ENCODE measurements at places on chromosomes 7 and 10.

- DNase-seq = no peak
Observed at GRCh38 chr10:133275684-133276092, 980 bp downstream of the ADAM8 start.

DNA sequence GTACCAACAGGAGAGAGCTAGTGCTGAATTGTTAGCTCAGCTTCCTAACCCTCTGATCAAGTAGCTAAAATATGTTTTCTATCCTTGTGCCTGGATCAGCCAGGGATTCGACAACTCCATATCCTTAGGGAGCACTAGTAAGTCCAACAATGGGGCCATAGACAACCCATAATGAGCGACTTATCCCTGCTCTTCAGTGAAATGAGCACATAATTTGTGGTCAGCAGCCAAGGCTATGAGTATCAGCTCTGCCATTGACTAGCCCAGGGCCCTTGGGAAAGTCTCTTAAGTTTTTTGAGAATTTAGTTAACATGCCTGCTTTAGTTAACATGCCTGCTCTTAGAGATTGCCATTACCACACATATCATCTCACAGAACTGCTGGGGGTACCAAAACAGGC, 39.3 kb downstream of the COL1A2 start:
- no peak for DNase-seq

DNA sequence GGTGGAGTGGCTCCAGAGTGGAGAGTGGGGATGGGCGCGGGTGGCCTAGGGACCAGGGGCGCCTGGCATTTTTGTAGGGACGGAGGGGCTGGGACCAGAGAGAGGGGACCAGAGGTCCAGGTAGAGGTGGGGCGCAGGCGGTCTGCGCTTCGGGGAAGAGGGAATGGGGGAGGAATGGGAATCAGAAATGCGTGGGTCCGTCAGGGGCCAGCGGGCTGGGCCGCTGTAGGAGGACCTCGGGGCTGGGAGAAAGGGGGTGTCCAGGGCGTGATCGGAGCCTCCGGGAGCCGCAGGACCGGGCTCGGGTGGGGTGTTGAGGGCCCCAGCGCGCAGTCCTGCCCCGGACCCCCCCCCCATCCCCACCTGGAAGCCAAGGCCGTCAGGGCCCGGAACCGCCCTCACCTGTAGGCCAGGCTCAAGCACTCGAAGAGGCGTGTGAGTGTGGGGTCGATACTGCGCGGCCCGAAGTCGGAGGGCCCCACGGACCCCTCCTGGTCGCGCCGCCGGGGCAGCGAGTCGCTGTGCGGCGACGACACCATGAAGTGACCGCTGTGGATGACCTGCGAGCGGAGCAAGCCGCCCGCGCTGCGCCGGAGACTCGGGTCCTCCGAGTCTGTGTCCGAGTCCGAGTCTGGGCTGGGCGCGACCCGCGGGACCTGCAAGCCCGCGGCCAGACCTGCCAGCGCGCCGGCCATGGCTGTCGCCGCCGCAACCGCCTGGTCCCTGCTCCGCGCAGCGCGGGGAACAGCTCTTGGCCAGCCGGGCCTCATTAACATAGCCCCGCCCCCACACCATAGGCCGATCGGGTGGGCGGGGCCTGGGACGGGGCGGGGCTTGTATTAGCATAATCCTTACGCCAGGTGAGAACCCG, at the start of gene MLXIPL:
TSS of gene MLXIPL (minus strand) at position 725 of the 871 bp plus-strand sequence. CDS start at position 695, 30 bp downstream.
- DNase-seq = no peak

- no peak for DNase-seq
Observed at GRCh38 chr7:118194571-118194970, 10.6 kb downstream of the LSM8 start.

GRCh38 chr7:90025771-90026170, 128.5 kb upstream of the STEAP1 start:
- no peak for DNase-seq

GRCh38 chr7:16035392-16035791, 348.9 kb upstream of the MEOX2 start:
- DNase-seq = no peak

DNA sequence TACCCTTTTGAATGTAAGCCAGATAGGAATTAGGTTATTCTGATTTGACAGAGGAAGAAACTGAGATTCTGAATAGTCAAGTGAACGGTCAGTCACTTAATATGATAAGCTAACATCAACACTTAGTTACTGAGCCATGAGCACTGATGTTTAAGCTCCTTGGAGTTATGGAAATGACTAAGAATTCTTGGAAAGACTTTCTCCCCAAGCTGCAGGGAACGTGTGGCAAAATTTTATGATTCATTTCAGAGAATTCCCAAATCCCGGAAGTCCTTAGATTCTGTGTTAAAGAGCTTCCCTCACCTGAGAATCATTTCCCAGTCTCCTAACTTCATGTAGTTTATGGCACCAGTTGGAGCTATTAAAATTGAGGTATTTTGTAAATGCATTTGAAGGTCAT, 330.9 kb downstream of the XPNPEP1 start:
- no peak for DNase-seq

DNA sequence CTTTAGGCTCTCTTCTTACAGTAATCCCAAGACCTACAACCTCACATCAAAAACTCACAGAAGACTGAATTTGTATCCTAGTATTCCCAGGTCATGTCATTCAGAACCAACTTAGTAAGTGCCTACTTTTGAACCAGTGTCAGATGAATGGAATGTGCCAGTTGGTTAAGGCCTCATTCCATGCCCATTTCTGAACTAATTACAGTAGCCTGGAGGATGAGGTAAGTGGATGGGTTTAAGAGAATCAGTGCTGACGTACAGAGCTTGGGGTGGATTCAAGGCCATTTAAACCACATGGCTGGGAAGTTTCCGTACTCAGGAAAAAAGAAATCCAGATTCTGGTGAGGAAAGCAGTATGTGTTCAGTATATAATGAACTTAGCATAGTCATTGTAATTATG, 21.9 kb upstream of the FOXP2 start:
- no peak for DNase-seq

GRCh38 chr7:152762056-152762455, 2.5 kb downstream of the ACTR3B start:
- no peak for DNase-seq

GRCh38 chr7:39446546-39446945, 119.7 kb upstream of the YAE1 start:
- no peak for DNase-seq

- DNase-seq = no peak
Observed at GRCh38 chr7:37765421-37765829, 81.9 kb downstream of the GPR141 start.

GRCh38 chr7:33981671-33982424, 76.5 kb downstream of the BMPER start:
- no peak for DNase-seq

DNA sequence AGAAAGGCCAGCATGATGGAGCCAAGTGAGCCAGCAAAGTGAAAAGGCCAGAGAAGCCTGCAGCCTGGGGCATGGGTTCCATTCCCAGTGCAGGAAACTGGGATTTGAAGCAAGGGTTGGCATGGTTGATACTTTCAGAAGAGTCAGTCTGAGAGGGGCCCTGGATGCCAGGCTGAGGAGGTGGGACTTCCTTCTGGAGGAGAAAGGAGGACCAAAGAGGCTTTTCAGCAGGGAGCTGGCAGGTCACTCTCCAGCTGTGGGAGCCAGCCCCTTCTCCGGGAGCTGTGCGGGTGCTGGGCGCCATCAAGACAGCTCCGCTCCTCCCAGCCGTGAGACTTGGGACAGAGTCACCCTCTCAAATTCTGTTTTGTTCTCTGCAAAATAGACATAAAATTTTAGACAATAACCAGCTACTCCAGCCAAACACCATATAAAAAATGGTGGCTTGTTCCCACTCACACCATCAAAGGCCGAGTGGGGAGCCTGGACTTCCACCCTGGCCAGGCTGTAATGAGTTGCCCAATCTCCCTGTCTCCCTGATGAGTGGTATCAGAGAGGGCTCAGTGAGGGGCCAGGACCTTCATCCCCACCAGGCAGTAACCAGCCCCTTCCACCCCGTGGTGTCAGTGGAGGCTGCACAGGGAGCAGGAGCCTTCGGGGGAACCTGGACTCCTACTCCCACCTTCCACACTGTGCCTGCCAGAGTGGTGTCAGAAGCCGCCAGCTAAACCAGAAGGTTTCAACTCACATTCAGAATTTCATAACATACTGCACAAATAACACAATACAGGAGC, 133.6 kb upstream of the RET start:
- DNase-seq = no peak

GRCh38 chr7:1855725-1856160, 185.7 kb downstream of the ELFN1 start:
- no peak for DNase-seq

DNA sequence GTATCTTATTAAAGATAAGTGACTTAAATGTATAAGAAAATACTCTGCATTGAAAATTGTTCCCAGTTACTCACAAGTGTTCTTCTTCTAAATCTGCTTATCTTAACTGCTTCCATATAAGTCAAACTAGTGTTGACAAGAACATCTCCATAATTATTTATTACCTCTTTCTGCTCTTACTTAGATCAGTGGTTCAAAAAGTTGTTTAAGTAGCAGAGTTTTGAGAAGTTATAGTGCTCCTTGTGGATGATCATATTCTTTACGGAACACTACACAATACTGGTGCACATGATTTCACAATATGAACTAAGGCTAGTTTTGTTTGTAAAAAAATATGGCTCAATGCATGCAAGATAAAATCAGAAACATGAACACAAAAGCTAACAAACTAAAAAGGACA, 168.4 kb downstream of the SEMA3D start:
- no peak for DNase-seq

GRCh38 chr10:17088118-17088806, 41.3 kb downstream of the CUBN start:
- DNase-seq = no peak

DNA sequence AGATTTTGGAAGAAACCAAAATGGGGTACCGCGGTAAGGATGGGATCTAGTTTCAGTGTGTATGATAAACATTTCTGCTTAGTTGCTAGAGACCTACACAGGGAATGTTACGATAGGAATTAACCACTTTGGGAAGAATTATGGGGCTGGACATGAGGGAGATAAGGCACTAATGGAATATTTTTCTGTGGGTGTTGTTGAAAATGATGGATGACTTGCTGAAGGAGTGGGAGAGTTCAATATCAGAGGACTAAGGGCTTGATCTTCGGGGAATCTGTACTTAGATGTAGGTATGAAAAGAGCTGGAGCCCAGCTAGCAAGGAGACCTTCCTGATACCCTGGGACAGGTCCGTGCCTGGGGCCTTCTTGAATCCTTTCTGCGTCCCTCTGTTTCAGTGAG, 303.7 kb downstream of the EXOC4 start:
- no peak for DNase-seq

- DNase-seq = no peak
Observed at GRCh38 chr7:39688611-39689480, 65.5 kb downstream of the RALA start.

DNA sequence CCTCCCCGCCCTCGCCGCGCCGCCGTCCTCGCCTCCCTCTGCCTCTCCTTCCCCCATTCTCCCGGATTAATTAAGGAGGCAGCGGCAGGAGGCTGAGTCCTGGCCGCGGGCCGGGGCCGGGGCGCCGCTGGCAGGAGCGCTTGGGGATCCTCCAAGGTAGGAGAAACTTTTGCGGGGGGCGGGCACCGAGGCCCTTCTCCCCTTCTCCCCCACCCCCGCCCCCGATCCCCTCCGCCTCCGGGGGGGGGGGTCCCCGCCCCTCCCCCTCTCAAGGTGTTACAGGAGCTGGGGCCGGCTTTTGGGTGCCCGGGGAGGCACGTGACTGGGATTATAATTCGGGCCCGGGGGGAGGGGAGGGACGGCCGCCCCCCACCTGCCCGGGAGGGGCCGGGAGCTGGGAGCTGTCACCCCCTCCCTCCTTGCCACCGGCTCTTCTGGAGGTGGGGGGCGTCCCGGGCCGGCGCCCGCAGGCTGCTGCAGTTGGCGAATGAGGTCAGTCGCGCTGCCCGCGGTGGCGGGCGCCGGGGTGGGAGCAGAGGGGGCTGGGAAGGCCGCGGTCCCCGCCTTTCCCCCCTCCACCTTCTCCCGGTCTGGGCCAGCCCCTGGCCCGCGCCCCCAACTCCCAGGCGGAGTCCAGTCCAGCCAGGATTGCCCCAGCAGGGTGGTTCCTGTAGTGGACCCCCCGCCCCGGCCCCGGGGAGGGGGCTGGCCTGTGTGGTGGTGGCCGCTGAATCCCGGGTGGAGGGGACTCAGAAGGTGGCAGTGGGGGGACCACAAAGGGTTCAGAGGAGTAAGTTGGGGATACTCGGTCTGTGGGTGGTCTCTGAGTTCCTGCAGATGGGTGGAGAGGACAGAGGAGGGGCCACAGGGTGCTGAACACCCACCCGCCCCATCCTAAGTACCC, 567 bp downstream of the GTF2IRD1 start:
- no peak for DNase-seq

- no peak for DNase-seq
Observed at GRCh38 chr10:68151453-68151852, 42.2 kb downstream of the MYPN start.
